ENCODE measurements at places on chromosomes 11 and 22.

DNA sequence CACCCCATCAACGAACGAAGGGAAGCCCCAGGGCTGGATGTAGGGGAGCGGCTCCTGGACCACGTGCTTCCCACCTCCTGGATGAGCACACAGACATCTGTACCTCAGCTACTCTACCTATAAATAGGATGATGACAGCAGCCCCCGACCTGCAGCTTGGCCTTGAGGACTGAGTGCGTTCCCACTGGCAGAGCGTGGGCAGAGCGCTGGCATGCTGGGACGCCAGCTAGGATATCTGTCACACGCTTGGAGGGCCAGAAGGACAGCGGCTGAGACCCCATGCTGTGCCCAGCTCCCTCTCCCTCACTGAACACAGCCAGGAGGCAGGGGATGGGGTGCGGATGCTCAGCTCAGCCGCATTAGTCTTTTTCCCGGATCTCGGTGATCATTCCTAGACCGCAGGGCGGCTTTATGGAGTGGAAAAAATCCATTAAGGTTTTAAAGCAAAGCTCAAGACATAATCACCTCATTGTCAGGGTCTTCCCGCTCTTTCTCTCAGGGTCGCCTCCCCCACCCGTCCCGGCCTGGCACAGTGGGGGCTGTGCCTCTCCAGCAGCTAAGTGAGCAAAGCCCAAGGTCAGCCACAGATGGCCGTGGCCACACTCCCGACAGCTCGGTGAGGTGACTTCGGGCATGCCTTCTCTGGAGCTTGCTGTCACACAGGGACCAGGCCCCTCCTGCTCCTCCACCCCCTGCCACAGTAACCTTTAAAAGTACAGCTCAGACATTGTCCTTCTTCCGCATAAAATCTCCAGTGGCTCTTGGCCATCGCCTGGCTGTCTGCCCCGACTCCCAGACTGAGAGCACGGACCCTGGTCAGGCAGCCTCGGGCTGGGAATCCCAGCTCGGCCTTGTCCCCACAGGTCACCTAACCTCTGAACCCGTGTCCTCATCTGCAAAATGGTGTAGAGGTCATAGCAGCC, 69.6 kb upstream of the SHISAL1 start:
- DNase-seq: no peak

DNA sequence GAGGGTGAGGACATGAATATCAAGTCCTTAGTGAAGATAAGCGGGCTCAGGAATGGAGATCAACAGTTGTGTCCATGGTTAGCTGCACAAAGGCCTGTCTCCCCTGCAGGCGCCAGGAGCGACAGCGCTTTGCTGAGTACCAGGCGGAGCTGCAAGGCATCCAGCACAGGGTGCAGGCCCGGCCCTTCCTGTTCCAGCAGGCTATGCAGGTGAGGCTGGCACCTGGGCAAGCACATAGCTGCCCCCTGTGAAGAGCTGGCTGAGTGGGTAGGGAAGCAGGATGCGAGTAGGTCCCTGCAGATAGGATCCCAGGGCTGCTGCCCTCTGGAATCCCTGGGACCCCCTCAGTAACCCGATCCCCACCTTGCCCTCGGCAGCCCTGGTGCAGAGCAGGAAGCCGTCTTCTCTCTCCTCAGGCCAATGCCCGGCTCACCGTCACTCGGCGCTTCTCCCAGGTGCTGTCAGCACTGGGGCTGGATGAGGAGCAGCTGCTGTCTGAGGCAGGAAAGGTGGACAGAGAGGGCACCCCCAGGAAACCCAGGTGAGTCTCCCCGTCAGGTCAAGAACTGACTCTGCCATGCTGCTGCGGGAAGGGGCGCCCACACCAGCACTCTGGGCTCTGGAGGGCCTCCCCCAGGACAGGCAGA, 2.6 kb upstream of the SART1 start:
- no peak for DNase-seq

DNA sequence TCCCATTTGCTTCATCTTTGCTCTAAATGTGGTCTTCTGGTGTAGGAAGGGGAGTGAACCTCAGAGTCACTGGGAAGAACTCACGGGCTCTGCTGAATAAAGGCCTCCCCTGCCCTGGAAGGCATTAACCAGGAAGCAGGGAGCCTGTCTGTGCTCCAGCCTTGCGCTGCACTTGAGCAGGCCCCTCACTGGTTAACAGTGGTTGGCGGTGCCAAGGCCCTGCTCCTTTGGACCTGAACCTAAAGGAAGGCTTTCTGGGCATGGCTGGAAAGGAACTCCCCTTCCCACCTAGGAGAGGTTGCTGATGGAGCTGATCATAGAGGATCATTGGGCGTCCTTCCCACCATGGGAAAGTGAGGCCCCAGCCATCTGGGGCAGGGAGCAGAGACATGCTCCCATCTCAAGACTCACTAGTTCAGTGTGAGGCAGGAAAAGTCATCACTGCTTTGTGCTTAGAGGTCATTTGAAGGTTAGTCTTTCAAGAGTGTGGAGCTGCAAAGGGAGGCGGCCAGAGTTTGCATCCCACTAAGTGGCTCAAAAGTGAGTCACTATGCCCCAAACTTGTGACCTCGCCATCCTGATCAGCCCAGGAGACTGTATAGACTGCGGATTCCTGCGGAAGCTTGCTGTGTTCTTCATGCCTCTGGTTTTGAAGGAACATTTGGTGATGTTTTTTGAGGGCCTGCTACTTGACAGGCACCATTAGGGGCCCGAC, 50.4 kb downstream of the DBX1 start:
- DNase-seq: no peak

DNA sequence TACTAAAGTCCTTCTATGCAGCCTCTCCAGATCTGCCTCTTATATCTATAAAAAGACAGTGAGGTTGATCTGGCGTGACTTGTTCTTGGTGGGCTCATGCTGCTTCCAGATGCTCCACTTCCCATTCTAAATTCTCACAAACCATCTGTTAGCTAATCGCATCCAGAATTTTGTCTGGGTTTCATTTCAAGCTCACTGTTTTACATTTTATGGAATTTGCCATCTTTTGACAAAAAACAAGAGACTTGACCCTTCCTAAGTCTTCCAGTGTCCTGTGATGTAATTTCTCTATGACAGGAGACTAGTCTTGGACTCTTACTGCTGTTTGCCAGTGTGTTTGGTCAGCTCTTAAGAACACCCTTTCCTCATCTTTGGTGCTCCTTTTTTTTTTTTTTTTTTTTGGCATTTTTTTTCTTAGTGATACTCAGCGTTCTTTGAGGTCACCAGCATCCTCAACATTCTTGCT, 23.0 kb downstream of the CRKL start:
- DNase-seq: no peak

DNA sequence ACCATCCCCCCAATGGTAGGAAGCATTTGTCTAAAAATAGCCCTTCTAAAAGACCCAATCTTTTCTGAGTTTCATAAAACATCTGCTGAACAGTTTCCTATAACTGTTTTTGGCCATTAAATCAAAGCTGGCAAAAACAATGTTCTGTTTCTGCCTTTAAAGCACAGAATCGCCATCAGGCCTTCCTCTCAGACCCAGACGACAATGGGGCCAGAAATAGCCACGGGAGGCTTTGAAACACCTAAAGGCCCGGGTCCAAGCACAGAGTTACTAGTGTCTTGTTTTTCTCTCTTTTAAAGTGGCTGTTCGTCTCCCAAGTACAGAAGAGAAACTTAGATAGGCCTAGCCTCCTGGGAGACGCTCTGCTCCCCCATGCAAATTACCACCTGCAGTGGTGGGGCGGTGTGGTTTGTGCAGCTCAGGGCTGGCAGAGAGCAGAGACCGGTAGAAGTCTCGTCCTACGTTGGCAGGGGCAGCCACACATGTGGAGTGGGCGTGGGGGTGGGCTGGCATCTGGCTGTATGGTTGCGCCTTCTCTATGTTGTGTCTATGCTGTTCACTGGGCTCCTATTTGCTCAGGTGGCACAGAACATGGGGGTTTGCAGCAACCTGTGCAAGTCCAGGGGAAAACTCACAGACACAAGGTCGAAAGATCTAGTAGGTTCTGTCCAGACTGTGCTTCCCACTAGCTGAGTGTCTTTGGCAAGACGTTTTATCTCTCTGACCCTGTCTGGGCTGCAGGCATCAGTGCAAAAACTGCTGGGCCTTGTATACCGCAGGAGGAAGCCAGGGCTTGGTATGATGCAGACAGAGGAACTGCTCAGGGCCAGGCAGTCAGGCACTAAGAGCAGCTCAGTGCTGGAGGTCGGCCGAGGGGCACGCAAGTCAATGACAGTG, 23.6 kb upstream of the ETS1 start:
- DNase-seq: no peak

DNA sequence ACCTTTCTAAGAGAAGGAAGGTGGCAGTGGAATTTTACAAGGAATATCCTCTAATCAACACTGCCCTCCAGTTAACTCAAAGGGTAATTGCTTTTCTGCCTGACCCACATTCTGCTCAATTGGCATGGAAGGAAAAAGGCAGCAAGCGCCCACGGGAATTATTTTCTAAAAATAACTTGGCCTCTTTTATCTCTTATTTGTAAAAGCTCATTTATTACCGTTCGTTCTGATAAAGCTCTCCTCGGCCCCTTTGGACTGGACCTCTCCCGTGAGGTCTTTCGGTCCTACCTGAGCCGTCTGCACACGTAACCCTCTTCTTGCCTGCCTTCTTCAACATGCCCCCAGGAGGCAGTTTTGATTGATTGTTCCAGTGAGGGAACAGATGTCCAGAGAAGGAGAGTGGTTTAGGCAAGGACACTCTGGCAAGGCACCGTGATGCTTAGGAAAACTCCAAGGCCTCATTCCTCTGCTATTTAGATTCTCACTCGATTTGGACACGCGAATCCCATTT, 53.2 kb upstream of the CRTAM start:
- DNase-seq: no peak

DNA sequence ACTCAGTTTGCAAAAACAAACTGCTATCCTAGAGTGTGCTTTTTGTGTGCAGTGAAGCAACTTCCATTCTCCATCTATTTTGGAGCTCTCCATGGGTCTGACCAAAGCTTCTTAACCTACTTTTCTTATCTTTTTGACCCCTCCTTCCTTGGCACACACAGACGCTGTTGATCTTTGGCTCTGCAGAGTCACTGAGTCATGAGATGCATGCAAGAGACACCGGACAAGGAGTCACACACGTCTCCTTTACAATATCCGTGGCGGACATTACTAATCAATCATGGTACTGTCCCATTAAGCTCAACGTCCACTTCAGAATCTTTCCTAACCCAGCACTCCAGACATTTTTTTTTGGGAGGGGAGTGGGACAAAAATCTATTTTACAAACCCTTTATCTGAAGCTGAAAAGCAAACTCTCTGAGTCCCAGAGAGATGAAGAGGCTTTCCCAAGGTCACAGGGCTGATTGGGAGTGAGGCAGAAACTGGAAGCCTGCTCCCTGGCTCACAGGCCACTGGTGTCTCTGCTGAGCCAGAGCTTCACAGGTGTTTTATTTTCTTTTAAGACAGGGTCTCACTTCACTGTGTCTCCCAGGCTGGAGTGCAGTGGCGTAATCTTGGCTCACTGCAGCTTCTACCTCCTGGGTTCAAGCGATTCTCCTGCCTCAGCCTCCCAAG, 165.8 kb upstream of the SYT13 start:
- no peak for DNase-seq

DNA sequence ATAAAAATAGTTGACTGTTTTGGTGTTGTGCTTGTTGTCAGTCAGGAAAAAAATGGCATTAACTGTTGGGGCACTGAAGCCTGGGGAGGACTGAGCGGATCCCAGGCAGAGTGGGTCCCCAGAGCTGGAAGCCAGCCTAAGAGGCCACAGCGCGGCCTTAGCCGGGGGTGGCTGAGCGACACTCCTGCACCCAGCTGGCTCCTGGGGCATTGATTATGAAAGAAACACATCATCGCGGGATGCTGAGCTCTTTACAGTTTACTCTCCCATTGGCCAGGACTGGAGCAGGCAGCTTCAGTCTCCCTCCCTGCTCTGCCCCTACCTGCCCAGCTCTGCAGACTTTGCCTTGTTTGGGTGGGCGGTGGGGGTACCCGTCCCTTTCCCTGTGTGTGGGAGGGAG, 121.5 kb downstream of the ST3GAL4 start:
- no peak for DNase-seq

- no peak for DNase-seq
Measured at GRCh38 chr11:117972629-117973502, 13.3 kb upstream of the IL10RA start.

GRCh38 chr11:134039726-134040385, 29.0 kb upstream of the JAM3 start:
- DNase-seq: no peak

GRCh38 chr22:43094085-43094484, 4.9 kb upstream of the TTLL1 start:
- no peak for DNase-seq

GRCh38 chr22:36858156-36858555, 2.6 kb upstream of the NCF4 start:
- DNase-seq: no peak

DNA sequence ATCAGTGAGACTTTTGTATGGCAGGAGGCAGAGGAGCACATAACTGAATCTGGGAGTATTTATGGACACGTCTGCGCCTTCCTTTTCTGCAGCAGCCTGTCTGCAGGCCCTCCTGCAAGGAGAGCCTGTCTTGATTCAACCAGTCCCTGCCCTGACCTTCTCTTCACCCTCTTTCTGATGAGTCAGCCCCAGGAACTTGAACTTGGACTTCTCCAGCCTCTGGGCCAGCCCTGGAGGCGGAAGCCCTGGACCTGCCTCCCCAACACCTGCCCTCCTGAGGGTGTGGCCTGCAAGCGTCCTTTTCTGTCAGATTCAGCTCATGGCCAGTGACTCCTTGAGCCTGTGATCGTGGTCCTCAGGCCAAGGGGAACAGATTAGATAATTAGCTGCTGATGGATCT, 20.0 kb downstream of the DAGLA start:
- no peak for DNase-seq

Data from hindlimb muscle (tissue), 1 donor.